ENCODE measurements at places on chromosomes 7 and 10.

DNA sequence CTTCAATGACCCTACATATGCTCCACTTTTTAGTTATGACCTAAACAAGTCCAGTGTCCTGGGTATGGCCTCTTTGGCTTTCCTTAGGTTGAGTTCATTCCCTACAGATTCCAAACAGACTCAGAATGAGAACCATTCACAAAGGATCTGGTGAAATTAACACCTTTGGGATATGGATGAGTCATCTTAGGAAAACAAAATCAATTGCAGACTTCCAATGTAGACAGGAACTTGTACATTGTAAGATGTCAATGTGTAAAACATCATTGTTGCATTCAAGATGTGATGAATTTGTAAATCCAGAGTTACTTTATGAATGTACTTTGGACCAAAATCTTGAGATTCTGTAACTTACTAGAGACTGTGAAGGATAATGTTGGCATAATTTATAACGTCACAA lies 43.4 kb upstream of the HECTD2 start:
- no peak for DNase-seq

- DNase-seq, result no peak
These were observed 26.0 kb downstream of the PPP1R3A start for GRCh38 chr7:113892818-113893217.

- no peak for DNase-seq
These were observed 219.2 kb downstream of the LRMDA start for GRCh38 chr10:75650648-75651047.

GRCh38 chr10:118732245-118733165 lies 22.3 kb downstream of the CACUL1 start:
- no peak for DNase-seq

DNA sequence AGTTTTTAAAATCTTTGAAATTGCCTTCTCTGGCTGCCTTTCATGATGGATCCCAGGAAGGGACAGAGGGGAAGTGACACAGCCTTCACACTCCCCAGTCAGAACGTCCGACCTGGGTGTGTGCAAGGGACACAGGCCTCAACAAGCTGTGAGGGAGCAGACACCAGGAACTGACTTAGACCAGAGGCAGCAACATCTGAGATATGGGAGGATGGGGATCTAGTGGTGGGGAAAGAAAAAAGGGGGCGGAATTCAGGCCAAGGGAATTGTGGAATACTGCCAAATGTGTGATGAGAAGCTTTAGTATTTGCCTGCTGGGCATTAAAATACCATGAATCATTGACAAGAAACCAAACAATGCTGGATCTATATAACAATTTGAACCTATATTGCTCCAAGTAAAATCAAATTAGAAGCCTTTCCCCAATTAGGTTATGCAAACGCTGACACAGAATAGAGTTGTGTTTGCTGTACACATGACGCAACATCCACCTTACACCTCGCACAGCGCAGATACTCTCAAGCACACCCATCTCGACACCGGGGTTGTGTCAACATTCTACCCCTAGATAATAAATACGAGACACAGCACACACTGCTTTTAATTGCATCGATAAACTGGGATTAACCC lies 17.2 kb upstream of the MNX1 start:
- no peak for DNase-seq

- no peak for DNase-seq
These were observed 35.2 kb downstream of the GPAM start for GRCh38 chr10:112148331-112148730.

DNA sequence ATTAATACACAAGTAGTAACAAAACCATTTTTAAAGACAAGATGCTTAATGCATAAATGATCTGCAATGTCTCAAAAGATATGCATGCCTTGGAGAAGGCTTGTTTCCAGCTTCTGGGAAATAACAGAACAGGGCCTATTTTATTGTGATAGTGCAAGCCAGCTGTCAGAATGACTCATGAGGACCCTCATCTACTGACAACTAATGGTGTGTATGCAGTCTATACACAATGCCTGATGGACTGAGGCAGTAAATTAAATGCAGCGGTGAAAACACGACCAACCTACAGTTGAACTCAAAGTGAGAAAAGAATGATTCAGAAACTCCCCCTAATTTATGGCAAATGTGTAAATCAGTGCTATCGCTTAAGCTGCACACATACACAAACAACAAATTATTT lies 46.3 kb downstream of the VPS41 start:
- DNase-seq, result no peak

GRCh38 chr10:119865699-119866240 lies 6.9 kb downstream of the MCMBP start:
- no peak for DNase-seq

GRCh38 chr10:58157076-58157766 lies 110.5 kb downstream of the IPMK start:
- peak; percentile 22 for DNase-seq

DNA sequence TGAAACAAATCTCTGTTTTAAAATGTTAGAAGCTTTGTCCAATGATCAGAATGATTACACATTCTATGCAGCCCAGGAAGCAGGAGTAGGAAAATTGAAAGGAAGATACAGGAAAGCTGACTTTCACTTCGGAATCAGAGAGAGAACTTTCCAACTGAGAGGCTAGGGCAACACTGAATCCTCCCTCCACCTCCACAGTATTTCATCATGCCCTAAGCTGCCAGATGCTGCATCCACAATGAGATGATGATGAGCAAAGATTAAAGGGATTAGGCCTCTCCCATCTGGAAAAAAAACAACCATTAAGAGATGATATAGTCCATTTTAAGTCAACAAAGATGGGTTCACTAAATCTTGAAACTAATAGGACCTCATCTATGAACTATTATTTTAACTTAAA lies 215.6 kb downstream of the GPR37 start:
- no peak for DNase-seq

- DNase-seq, result no peak
These were observed 4.8 kb downstream of the GSTO1 start for GRCh38 chr10:104259456-104259855.

DNA sequence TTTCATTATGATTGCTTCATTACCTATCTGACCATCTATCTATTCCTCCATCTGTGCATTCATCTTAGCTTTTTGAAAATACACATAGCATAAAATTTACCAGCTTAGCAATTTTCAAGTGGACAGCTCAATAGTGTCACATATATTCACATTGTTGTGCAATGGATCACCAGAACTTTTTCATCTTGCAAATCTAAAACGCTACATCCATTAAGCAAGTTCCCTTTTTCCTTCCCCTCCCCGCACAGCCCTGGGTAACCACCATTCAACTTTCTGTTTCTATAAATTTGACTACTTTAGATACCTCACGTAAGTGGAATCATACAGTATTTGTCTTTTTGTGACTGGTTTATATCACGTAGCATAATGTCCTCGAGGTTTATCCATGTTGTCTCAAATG lies 78.0 kb upstream of the ADRB1 start:
- DNase-seq, result no peak

GRCh38 chr10:133079836-133080682 lies 7.7 kb upstream of the ADGRA1 start:
- DNase-seq, result no peak

GRCh38 chr10:71299071-71299785 lies 19.8 kb upstream of the SLC29A3 start:
- no peak for DNase-seq

GRCh38 chr7:121360564-121360963 lies 31.8 kb downstream of the WNT16 start:
- no peak for DNase-seq

DNA sequence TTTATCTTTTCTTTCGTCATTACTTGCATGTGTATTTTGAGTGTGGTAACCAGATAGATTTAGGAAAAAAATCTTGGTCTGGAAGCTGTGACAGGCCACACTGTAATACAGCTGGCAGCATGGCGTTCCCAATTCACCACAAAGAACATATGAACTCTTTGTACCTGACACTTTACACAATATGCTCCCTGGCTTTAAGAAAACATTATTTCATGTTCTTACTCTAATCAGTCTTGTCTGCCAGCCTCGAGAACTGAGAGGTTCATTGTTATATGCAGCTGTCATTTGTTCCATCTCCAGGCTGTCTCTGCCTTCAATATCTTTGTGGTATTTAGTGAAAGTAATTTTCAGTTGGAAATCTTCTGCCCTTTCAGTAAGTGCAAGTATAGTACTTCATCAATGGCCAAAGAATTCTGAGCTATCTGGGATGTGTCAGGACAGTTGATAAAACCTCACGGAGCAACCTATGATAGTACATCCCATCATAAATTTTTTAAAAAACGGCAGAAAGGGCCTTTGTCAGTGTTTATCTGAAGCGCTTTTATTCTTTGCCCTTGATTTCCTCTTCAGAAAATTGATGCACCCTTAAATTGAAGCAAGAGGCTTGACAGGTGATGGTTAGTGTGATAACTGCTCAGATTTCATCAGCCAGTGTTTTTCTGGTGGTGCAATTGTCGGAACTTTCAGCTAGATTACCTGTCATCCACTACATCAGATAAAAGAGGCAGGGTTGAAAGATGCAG lies 146.3 kb upstream of the SP8 start:
- no peak for DNase-seq

GRCh38 chr10:45373576-45374349 lies at the start of gene ALOX5:
Gene ALOX5, plus strand, starts transcription at chr10:45374216. Its CDS starts 64 bp downstream, at chr10:45374280.
- DNase-seq, result peak; percentile 71

DNA sequence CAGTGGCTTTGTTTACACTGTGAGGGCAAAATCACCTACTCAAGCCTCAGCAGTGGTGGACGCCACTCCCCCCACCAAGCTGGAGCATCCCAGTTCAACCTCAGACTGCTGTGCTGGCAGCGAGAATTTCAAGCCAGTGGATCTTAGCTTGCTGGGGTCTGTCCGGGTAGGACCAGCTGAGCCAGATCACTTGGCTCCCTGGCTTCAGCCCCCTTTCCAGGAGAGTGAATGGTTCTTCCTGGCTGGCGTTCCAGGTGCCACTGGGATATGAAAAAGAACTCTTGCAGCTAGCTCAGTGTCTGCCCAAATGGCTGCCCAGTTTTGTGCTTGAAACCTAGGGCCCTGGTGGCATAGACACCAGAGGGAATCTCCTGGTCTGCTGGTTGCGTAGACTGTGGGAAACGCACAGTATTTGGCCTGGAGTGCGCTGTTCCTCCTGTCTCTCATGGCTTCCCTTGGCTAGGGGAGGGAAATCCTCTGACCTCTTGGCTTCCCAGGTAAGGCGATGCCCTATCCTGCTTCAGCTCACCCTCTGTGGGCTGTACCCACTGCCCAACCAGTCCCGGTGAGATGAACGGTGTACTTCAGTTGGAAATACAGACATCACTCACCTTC lies 398.5 kb downstream of the ATRNL1 start:
- DNase-seq, result no peak

DNA sequence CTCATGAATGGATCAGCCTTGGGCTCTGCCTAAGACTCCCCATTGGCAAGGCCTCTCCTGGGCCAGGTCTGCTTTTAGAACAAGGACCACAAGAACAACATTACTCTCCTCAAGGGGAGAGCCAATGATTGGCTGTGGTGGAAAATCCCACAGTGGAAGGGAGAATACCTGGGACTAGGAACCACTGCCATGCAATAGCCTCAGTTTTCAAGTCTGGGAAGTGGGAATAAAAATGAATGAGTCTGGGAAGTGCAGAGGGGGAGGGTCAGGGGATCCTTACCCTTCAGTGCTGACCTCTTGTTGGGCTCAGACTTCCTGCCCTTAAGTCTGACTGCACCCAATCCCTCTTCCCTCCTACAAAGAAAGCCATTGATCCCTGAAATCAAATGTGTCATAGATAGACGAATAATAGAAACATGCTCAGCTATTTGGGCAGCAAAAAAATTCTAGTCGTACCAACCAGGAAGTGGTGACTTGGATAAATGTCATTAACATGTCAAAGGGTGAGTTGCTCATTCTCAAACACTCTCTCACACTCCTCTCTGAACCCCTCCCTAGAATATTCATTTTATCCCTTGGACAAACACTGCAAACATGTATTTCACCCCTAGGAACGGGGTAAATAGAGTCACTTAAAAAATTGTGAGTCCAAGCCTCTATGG lies 123.6 kb downstream of the SH3PXD2A start:
- no peak for DNase-seq

DNA sequence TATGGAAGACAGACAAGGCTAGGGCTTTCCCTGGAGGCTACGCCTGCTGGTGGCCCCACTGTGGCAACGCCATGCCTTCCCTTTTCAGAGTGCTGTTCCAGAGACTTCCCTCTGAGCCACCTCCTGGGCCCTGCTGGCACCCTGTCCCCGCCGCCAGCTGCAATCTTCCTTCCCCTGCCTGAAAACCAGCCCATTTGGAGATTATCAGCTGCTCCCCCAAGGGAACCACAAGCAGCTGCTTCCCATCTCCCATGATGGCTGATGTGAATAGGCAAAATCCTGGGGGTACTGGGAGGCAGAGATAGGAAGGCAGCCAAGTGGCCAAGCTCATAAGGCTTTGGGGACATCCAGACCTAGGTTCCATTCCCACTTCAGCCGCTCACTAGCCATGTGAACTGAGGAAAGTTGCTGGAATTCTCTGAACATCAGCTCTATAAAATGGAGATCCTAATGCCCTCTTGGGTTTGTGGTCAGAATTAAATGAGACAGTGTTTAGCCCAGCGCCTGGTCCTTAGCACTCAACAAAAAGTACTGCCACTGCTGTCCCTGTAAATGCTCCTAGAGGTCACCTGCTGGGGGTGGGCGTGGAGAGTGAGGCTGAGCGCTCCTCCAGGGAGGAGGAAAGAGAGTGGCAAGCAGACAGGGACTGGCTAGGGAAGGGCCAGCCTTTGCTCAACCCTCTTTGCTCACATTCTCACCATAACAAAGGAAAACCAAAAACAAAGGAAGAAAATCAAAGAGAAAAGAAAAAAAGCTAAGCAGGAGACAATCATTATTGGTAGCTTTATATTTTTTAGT lies 5.9 kb downstream of the TSPAN33 start:
- no peak for DNase-seq

- DNase-seq, result no peak
These were observed 47.7 kb downstream of the SHOC2 start for GRCh38 chr10:110967009-110967630.

GRCh38 chr7:76403780-76404494 lies 5.6 kb downstream of the SSC4D start:
- DNase-seq, result no peak

DNA sequence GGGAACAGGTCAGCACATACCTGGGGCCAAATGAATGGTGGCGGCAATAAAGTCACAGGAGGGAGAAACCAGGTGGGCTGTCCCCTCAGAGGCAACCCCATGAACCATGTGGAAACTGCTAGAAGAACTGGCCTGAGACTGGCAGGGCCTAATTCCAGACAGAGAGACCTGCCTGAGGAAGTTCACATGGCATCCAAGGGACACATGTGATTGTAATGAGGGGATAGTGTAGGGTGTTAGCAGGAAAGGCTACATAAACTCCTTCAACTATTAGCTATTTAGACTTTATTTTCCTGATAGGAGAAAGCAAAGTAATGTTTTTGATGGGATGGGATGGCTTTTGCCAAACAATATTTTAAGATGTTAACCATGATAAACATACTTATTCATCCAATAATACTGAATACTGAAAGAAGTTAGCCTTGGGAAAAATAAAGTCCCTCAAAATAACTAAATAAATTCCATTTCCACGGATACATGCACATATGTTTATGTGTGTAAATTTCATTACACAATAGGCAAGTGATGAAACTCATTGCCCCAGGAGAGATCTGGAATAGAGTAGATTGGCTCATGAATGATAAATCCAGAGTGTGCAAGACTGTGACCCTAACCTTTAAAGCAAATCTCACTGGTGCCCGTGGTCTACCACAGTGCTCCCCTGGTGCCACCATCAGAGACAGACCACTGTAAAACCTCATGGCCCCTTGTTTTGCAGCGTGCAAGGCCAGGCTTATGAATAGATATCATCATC lies 137.0 kb downstream of the NRF1 start:
- no peak for DNase-seq
